ENCODE measurements at places on chromosomes 4 and X.

GRCh38 chr4:113733685-113734084 lies 27.9 kb downstream of the CAMK2D start:
- no peak for DNase-seq

GRCh38 chrX:3026074-3026815 lies 15.0 kb upstream of the ARSF start:
- DNase-seq = no peak

GRCh38 chrX:123964156-123964834 lies 2.8 kb downstream of the STAG2 start:
- DNase-seq = no peak

DNA sequence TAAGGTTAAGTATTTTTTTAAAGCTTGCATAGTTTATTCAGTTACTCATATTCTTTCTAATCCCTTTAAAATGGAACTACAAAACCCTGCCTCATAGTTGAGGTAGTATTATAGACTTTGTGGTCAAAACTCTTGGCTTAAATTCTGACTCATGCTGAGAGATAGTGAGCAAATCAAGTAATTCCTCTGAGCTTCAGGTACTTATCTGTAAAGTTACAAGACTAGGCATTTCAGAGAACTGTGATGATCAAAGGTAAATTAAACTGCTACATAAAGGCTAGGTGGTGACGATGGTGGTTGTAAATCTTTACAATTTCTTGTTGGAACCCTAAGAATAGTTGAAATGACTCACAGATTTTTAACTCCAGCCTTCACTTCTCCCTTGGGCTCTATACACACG lies 3.2 kb upstream of the CLOCK start:
- DNase-seq = no peak

DNA sequence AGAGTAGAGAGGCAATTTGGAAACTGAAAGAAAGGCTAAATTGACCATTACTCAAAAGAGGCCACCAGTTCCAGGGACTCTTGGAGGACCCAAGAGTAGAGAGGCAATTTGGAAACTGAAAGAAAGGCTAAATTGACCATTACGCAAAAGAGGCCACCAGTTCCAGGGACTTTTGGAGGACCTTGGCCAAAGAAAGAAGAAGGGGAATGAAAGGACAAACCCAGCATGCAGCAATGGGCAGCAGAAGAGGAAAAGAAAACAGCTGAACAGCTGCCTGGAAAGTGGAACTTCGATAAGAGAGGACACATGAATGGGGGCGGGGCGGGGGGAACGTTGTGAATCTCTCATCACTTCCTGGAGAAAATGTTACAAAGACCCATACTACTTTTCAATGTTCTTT lies 80.8 kb downstream of the PALLD start:
- no peak for DNase-seq

- DNase-seq = no peak
Observed at GRCh38 chr4:127055357-127055756, 577.4 kb upstream of the INTU start.

GRCh38 chrX:50707955-50708699 lies 105.9 kb downstream of the SHROOM4 start:
- no peak for DNase-seq

- no peak for DNase-seq
Observed at GRCh38 chrX:15107367-15107988, 162.4 kb downstream of the ASB9 start.

- no peak for DNase-seq
Observed at GRCh38 chr4:41076481-41076880, 137.9 kb downstream of the APBB2 start.

- no peak for DNase-seq
Observed at GRCh38 chr4:159980826-159981468, 878.1 kb downstream of the RAPGEF2 start.

DNA sequence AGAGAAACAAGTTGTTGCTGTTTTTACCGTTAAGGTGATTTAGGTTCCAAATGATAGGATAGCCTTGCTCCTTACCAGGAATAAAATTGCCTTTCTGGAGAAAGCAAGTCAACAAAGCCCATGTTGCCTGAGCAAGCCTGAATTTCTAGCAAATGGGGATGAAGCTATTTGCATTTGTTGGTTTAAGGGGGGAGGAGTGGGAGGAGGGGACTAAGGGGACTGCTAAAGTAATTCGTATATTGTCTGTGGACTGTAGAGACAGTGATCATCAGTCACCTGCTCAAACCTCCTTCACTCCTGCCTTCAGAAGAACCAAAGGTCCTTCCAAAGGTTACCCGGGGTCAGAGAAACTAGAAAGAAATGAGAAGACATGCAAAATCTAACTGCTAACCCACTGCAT lies 65.8 kb downstream of the SCML2 start:
- DNase-seq = no peak

DNA sequence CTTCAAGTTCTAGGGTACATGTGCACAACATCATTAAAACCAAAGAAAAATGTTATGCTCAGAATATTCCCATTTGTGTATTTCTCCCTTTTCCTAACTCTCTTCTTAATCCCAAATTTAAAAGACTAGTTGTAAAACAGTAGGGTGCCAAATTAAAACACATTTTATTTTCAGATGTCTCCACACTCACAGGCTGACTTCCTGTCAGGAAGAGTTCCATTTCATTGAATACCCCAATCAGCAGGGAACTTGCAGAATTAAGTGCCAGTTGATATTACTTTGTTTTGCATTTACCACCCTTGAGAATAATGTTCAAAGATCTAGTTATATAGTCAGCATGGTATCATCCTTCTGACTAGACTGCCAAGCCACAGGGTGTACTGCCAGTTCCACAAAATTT lies 207.9 kb downstream of the MAB21L2 start:
- DNase-seq = no peak

DNA sequence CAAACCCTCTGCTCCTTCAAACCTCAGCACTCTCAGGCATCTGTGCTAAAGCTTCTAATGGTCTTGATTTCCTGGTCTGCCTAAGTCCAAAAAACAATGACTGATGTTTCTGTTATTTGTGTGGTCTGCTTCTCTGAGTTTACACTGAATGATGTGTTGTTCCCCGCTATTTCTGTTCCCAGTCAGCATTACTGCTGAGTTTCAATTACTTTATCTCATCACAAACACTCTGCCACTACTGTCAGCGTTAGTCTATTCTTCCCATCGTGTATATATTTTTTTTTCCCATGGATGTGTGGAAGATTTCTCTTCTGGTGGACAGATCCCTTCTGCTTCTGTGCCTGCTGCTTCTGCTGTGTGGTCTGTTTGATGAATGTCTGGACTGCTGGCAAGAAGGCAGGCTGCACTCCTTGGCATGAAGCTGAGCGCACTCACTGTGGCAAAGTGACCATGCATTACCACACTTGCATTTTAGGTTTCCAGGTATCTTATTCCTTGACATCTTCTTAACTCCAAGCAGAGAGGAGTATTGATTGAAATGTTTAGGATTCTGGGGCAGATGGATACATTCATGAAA lies 106.9 kb upstream of the PAQR3 start:
- no peak for DNase-seq

DNA sequence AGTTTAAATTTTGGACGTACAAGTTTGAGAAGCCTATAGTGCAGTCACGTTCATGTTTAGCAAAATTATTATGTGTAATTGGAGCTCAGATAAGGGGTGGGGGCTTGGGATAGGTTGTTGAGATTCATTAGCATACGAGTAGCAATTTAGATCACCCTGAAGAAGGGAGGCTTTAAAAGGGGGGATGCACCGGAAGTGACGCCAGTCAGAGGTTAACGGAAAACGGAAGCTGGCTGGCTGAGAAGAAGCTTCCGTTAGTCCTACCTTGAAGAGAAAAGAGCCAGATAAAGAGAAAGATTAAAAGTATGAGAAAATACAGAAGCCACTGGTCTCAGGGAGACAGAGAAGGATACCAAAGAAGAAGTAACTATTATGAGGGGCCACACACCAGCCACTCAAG lies 1.1 kb upstream of the NXT2 start:
- no peak for DNase-seq
